Fibroblast of skin of left quadriceps (primary cell): ENCODE measurements at places on chromosomes 16 and 17.

- DNase-seq: no peak
Observed at GRCh38 chr17:42053731-42054500, 3.5 kb upstream of the C17orf113 start.

- no peak for DNase-seq
Observed at GRCh38 chr17:82256242-82256885, 17.1 kb downstream of the CSNK1D start.

DNA sequence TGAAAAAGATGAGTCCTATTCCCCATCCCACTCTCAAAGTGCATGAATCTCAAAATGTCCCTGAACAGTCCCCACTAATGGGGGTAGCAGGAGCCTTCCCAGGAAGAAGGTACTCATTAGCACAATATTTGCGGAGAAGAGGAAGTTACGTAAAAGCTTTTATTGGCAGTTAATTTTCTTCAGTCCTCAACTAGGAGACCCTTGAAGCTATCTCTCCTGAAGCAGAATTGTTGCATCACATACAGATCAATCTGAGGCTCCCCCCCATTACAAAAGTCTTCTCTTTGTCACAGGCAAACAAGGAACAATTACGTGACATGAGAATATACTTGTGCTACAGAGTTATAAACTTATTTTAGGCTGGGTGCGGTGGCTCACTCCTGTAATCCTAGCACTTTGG lies 14.2 kb downstream of the SLFN12L start:
- no peak for DNase-seq

DNA sequence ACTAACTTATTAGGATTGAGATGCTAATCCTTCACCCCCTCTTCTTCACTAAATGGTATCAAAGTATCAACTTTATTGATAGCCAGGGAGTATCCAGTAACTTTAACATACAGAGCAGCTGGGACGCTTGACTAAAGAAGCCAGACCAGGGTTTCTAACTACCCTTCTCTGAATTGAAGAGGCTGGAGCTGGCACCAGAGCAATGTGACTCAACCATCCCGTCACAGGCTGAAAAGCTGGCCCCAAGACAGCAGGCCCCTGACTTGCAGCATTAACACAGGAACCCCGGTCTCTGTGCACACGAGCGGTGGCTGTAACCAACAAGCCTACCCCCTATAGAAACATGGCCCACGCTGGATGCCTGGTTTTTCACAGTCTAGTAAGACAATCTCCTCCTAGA lies 59.8 kb downstream of the ANKFN1 start:
- no peak for DNase-seq

GRCh38 chr16:18834864-18835263 lies 33.5 kb upstream of the ARL6IP1 start:
- no peak for DNase-seq

DNA sequence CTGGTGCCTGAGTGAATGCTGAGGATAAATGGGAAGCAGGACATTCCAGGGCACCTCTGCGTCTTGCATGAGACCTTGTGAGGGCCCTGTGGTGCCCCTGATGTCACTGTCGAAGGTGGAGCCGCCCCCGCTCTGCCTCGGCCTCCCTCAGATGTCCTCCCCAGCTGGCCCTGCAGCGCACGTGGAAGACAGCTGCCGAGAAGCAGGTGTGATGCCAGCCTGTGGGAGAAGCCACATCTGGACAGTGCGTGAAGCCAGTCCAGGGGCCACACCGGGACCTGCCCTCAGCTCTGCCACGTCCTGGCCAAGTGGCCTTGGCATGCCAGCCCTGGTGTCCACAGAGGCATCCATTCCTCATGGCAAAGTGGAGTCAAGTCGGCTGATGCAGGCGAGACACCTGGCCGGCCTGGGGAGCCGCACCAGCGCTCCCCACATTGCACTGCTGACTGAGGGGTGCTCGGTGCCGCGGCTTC lies 21.6 kb upstream of the METRNL start:
- DNase-seq: no peak

DNA sequence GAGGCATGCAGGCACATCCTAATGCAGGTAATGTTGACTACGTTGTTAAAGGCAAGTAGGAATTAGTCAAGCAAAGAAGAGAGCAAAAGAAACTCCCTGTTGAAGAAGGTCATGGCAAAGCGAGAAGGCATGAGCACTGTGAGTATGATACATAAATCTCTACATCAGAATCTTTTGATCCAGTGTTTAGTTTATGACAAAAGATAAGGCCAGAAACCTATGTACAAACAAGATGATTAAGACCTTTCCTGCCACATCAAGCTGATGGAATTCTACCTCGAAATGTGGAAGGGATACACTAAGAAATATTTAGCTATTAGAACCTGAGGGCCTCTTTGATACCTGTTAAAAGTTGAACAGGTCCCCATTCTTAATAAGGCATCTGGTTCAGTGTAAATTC lies 20.2 kb downstream of the SYCE1L start:
- DNase-seq: no peak

DNA sequence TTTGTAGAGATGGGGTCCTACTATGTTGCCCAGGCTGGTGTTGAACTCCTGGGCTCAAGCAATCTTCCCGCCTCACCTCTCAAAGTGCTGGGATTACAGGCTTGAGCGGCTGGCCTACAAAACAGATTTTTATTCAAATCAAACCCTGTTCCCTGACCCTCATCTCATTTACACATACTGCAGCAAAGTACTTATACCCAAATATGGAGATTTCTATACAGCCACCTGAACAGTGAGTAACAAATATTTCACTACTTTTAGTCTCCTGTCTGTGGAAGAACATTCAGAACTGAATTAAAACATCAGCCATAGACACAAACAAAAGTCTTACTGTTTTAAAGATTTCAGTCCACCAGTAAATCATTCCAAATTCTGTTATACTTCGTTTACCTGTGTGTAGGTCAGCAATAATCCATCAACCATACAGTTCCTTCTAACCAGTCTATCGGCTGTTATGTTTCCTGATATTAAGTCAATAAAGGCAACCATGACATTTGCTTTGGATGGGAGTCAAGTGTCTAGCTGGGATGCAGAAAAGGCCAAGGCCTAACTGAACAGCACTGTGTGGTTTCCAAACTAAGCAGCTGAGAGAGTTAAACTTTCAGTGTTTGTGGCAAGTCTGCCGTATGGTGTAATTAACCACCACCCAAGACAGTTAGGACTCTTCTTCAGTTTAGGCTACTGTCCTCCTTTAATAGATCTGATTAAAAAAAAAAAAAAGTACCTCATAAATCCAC lies 22.3 kb downstream of the ERN1 start:
- DNase-seq: no peak

DNA sequence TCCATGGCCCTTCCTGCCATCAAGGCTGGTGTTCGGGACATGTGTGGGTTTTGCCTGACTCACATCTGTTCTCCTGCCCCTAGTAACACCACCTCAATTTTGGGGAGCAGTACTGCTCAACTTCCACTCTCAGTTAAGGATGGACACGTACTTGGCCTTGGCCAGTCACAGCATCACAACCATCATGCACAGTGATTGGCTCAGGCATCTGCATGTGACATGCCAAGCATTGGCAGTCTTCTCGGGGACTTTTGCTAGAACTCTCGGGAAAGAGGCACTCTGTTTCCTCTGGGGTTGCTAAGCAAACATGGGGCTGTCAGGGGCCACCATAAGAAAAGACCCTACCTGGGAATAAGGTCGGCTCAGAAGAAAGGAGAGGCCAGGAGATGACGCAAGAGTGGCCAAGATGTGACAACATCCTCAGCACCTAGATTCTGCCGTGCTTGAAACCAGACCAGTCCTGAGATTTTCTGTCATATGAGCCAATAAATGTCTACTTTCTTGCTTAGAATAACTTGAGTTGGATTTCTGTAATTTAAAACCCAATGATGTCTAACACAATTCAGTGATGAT lies 11.9 kb upstream of the KDM8 start:
- no peak for DNase-seq

- DNase-seq: no peak
Observed at GRCh38 chr17:63434951-63435571, 11.0 kb downstream of the CYB561 start.

DNA sequence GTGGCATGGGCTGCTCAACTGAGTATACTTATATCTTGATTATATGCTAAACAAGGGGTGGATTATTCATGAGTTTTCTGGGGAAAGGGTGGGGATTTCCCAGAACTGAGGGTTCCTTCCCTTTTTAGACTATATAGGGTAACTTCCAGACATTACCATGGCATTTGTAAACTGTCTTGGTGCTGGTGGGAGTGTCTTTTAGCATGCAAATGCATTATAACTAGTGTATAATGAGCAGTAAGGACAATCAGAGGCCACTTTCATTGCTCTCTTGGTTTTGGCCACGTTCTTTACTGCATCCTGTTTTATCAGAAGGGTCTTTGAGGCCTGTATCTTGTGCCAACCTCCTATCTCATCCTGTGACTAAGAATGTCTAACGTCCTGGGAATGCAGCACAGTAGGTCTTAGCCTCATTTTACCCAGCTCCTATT lies 12.0 kb downstream of the PRR11 start:
- DNase-seq: no peak

DNA sequence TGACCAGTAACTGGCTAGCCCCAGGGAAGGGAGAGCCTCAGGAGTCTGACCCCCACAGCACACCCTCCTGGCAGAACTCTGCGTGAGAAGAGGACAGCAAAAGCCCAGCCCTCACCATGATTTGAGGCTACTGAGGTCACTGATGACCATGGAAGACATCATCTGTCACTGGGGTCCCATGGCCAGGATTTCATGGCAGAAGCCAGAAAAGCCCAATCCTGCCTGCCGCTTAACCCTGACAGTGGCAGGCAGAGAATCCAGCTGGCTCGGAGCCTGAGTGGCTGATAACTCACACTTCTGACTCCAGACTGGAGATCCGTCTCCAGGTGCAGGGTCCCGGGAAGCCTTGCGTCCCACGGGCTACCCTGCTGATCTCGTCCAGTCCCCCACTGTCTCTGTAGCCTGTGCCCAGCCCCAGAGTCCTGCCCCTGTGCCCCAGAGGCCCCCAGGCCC lies 17.5 kb downstream of the GRIN2C start:
- no peak for DNase-seq

- DNase-seq: no peak
Observed at GRCh38 chr16:11725457-11725856, 17.2 kb downstream of the TXNDC11 start.

DNA sequence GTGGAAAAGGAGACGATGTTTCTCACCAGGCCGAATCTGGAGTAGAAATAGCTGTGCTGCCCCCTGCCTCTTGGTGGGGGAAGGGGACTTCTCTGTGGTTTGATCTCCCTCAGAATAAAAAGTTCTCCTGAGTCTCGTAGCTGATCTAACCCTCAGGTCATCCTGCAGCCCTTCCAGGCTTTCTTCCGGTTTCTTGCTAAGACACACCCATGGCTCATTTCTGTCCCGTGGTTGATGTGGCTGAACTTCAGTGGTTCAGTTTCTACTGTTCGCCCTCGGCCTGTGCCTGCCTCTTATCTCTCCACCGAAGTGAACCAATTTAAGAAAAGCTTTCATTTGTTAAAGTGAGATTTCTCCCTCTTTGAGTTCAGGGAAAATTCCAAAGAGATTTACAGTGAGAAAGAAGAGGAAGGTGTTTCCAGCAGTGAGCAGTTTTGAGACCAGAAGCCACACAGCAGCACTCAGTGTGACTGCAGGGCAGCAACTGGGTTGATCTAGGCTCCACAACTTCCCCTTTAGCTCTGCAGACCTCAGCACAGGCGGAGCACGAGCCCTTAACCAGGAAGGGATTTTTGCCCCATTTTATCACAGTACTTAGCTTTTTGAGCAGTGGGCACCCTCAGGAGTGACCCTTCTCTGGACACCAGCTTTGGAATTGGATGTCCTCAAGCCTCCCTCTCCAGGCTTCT lies 34.9 kb upstream of the CACNG5 start:
- no peak for DNase-seq

- DNase-seq: no peak
Observed at GRCh38 chr17:17887752-17888304, 51.0 kb upstream of the SREBF1 start.

- DNase-seq: no peak
Observed at GRCh38 chr17:33292201-33292980, 704 bp downstream of the ASIC2 start.

DNA sequence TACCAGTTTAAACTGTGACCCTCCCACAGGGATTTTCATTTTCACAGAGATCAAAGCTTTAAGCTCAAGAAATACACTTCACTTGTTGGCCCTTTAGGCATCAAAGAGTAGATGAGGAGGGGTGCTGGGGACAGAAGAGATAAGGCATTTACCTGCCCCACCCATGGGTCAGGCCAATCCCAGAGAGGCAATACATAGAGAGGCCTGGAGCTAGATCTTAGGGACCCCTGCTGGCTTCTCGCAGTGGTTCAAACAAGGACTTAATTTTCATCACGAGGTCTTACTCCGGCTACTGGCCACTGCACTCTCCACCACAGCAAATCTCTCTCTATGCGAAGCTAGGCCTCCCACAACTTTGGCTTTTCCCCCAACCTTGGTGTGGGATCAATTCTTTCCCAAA lies 46.6 kb downstream of the NOG start:
- no peak for DNase-seq

- DNase-seq: no peak
Observed at GRCh38 chr17:57879437-57880085, 29.7 kb upstream of the MRPS23 start.

DNA sequence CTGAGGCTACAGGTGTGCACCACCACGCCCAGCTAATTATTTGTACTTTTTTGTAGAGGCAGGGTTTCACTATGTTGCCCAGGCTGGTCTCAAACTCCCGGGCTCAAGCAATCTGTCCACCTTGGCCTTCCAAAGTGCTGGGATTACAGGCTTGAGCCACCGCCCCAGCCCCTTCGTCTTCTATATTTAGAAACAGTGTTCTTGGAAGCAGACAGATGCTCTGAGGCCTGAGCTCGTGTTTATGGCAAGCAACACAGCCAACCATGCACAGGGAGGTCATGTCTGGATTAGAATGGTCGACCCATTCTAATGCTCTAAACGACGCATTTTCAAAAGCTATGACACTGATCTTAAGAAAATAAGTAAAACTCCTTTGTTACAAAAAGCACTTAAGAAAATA lies 16.6 kb downstream of the TMEM204 start:
- no peak for DNase-seq

GRCh38 chr16:4140652-4141051 lies 24.4 kb upstream of the ADCY9 start:
- DNase-seq: no peak

DNA sequence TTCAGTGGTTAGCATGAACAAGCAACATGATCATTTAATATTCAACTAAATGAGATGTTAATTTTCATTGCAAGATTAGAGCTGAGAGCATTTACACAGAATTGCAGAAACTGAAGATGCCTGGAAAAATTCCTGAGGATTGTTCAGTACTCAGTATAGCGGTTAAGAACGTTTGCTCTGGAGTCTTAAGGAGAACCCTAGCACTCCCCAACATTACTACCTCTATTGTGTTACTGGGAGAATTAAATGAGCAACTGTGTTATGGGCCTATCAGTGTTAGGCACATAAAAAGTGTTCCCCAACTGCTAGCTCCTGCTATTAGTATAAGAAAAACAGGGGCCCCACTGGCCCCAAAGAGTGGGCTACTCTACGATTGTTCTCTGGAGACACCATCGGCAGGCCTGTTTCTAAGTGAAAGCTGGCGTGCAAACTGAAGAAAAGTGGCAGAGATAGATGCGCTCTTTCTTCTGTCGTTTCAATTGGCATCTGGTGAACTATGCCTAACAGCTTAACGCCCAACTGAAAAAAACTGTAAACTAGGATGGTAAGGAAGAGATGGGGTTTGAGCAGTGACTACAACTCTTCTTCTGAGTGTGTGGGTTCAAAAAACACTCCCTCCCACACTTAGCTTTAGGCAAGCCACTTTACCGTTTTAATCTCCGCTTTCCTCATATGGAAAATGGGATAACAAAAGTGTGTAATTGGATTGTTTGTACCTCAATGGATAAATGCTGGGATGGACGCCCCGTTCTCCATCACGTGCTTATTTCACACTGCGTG lies 1.3 kb downstream of the CDR2 start:
- DNase-seq: no peak
